AG04449 (cell line): ENCODE measurements at places on chromosomes 6 and 20.
A peak's percentile ranks its signal among the peaks of the same experiment; 100 is the strongest.

DNA sequence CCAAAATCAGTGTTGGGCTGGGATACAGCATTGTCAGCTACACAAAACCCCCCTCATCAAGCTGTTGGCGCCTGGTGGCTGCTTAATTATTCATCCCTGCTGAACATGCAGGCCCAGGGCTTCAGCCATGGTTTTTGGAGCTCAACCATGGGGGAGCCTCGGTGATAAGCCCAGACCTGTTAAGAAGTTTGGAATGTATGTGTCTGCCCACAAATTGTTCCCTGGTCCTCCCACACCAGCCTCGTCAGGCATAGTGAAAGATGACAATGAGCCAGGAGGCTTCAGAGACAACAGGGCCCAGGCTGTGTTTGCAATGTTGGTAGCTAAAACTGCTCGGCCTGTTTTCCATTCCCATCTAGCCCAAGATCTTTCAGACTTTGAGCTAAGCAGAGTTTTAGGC, 34.8 kb upstream of the SIRPA start:
- DNase-seq: peak; percentile 54

- no peak for DNase-seq
These were observed 23.7 kb upstream of the SLC23A2 start for GRCh38 chr20:5024982-5025381.

DNA sequence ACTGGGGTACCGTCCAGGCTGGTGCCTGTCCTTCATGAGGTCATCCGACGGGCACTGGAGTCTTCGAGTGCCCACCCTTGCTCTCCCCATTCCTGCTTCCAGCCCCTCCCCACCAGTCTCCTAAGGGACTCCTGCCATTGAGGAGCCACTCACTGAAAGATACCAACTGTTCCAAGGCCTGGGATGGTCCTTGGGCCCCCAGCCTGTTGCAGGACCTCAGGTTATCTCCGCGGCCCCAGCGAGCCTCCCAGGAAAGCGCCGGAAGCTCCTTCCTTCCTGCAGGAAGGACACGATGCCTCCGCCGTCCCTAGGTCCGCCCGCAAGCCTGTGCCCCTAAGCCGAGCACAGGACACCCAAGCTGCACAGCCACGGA, 1.2 kb downstream of the NKAIN4 start:
- no peak for DNase-seq

DNA sequence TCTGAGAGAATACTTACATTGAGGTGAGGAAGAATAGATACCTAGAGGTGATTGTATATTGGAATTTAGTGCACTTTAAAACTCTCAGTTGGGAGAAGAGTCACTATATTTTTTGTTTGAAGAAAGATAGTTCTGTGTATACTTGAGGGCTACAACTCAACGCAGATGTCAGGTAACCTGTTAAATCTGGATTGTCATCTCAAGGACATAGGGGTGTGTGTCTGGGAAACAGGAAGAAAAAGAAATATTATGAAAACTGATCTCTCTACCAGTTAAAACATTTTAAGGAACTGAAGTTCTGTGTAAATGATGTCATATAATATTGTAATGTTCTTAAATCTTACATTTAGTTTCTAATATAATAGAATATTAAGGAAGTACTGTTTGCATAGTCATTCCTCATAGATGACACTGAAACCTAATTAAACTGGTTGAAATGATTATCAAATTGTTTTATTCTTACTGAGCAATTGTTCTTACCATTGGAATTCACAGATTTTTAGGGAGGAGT, 86.2 kb downstream of the SMAP1 start:
- no peak for DNase-seq

- DNase-seq: no peak
These were observed 17.4 kb downstream of the ADGRF4 start for GRCh38 chr6:47715782-47716181.

- no peak for DNase-seq
These were observed 815 bp downstream of the UTRN start for GRCh38 chr6:144285798-144286502.

- no peak for DNase-seq
These were observed 68.5 kb upstream of the NFATC2 start for GRCh38 chr20:51610761-51611624.

- DNase-seq: no peak
These were observed 77.6 kb upstream of the STXBP5 start for GRCh38 chr6:147126618-147127022.
